ENCODE measurements at places on chromosomes 1 and 21.

- no peak for DNase-seq
Observed at GRCh38 chr1:110298991-110299390, 40.2 kb upstream of the RBM15 start.

DNA sequence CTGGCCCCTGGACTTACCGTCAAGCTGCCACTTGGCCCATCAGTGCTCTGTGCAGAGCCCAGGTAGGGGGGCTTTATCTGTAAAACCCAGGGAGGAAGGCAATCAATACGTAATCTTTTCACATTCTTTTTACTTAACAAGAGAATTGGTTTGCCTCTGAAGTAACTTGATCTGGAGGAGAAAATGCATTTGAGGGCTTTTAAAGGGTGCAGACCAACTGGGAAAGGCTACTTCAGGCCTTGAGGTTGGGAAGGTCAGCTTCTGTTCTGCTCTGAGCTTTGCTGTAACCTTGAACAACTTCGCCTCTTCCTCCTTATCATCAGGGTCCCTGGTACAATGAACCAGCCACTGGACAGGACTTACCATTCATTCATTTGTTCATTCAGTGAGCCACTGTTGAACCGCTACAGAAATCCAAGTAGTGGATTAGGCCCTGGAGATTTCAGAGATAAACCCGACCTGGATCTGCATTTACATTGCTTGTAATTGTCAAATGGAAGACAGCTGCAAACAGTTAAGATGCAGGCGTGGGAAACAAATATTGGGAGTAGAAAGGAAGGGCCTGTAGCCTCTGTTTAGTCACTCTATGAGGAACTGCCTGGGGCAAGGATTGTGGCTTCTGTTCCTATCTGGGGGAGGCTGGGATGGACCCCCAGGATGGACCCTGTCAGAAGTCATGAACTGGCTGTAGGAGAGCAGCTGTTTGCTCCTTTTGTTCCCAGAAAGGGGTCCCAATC is 90.9 kb downstream of the MAN1C1 start:
- peak; percentile 81 for DNase-seq

- DNase-seq: peak; percentile 57
Observed at GRCh38 chr1:46394108-46394871, at the start of gene FAAH. Gene FAAH, plus strand, starts transcription at chr1:46394317. Its CDS starts 32 bp downstream, at chr1:46394349.

DNA sequence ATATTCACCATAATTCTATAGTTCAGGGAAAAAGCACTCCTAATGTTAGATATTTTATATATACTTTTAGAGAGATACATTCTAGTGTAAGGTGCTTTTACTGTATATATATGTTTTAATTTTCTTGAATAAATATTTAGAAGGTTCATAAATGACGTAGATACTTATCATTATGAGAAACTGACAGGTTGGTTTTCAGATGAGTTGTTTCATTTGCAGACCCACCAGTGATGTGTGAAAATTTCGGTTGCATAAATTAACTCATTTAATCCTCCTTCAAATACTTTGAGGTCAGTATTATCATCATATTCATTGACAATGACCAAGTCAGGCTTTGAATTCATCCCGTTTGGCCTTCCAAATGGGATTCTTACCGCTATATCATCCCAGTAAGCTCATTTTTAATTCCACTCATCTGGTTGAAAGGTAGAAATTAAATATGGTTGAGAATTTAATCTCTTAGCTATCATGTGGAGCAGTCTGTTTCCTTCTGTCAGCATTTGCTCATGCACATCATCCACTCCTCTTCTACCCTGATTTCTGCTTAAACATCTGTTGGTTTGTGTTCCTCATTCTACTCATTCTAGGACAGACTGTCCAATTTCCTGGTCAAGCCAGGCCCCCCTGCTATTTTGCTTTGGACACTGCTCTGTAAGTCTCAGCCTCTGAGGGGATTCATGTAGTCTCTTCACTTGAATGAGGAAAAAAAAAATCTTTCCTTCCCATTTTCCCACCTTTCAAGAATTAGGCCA is 1156.6 kb downstream of the PLA2G4A start:
- DNase-seq: no peak

GRCh38 chr1:171666114-171666769 is 13.8 kb upstream of the MYOC start:
- DNase-seq: no peak

DNA sequence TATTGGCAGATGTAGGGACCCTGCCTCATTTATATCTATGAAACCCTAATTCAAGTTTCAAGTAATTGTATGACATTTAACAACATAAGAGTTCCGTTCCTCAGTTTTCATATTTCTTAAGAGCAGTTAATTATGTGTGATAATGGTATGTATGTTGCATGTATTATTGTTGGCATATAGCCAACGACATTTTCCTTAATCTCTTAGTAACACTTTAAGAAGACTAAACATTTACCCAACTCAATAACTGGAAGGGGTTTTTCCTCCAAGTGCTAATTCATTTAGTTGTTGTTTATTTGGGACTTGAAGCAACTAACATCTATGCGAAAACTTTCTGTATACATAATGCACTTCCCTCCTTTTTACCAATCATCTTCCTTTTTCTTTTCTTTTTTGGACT is 1.5 kb upstream of the RALGPS2 start:
- no peak for DNase-seq

GRCh38 chr1:35298464-35298863 is 30.0 kb downstream of the ZMYM4 start:
- DNase-seq: no peak

- DNase-seq: peak; percentile 92
Observed at GRCh38 chr1:94327001-94327690, 89.8 kb upstream of the ARHGAP29 start.

GRCh38 chr1:29708796-29709703 is 472.7 kb downstream of the PTPRU start:
- no peak for DNase-seq

DNA sequence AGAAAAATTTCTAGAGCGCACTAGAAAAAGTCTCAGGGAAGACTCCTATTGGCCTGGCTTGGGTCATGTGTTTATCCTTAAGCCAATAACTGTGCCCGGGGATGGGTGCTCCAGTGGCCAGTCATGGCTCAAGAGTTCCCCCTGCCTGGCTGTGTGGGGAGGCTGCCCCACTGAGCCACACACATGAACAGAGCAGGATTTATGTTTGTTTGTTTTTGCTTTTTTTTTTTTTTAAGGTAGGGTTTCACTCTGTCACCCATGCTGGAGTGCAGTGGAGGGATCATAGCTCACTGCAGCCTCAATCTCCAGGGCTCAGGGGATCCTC is 21.8 kb downstream of the EDN2 start:
- no peak for DNase-seq

DNA sequence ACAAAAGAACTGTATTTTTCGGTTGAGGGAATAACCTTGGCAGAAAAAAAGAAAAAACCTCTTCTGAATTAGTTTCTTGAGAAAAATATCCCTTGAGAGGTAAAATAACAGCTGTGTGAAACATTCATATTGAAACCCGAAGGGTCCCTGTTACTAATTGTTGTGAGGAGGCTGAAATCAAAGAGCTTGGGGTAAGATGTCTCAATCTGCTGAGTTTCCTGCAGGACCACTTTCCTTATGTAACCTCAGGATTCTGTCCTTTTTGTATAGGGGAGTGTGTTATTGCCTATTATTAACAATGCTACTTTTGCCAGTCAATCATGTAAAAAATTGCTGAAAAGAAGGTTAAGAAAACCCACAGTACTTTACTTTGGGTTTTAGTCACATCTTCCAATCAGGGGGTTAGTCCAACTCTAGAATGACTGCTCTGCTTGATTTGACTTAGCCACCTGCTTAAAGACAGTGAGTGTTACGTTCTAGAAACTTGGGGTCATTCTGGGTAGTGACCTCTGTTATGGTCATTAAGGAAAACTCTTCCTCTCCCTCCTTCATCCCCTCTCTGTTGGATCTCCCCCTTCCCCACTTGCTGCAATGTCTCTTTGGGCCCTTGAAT is 138.8 kb downstream of the GIPC2 start:
- no peak for DNase-seq

DNA sequence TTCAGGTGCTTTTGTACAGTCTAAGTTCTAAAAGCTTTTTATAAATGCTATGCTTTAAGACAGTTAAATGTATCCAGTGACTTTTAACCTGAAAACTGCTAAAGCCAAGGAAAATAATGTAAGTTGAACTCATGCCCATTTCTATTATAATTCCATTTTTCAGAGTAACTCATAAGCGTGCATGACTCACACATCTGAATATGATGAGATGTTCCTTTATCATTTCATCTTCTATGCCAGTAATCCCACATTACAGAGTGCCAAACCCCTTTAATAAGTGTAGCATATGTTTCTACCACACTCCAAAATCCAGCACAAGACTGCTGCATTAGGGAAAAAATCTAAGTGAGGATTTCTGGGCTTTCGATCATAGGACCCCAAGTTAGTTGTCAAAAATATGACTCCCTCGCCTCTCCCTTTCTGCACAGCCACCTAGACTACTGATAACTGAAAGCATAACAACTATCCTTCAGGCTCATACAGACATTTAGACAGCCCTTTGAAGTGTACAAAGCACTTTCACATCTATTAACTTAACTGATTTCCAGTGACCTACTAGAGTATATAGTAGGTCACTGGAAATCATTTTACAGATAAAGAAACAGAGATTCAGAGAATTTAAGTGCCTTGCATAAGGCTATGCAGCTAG is 45.3 kb downstream of the JAK1 start:
- no peak for DNase-seq

- no peak for DNase-seq
Observed at GRCh38 chr1:75127916-75128717, 6.1 kb upstream of the LHX8 start.

- DNase-seq: no peak
Observed at GRCh38 chr1:27785781-27786455, 12.9 kb downstream of the STX12 start.

- no peak for DNase-seq
Observed at GRCh38 chr1:65840683-65841082, 48.0 kb downstream of the PDE4B start.

GRCh38 chr1:179516976-179517705 is 58.6 kb downstream of the NPHS2 start:
- no peak for DNase-seq

DNA sequence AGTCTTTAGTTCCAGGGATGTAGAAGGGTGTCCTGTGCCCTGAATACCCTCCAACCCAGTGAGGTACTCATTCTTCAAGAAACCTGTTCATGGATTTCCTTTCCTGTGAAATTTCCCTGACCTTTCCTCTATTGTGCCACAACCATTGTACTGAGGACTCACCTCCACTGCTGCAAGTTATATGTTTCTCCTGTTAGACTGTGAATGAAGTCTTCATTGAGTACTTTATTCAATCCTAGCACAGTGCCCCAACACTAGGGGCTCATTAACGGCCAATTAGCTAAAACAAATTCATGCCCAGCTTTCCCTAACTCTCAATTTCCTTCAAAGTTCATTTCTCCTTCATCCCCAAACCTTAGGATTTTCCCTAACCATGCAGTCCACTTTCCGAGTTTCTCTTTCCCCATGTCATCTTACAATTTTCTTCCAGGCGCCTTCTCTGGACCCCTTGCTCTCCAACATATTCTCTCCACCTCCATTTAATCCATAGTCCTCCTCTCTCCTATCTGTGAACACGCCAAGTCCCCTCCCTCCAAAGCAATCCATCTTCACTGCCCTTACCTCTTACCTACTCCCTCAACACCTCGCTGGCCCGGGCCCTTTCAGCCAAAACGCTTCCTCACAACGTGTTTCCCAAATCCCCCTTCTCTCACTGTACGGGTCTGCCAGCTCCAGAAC is 1.3 kb downstream of the TRIM33 start:
- no peak for DNase-seq

- no peak for DNase-seq
Observed at GRCh38 chr1:245105042-245105441, 49.7 kb upstream of the KIF26B start.

DNA sequence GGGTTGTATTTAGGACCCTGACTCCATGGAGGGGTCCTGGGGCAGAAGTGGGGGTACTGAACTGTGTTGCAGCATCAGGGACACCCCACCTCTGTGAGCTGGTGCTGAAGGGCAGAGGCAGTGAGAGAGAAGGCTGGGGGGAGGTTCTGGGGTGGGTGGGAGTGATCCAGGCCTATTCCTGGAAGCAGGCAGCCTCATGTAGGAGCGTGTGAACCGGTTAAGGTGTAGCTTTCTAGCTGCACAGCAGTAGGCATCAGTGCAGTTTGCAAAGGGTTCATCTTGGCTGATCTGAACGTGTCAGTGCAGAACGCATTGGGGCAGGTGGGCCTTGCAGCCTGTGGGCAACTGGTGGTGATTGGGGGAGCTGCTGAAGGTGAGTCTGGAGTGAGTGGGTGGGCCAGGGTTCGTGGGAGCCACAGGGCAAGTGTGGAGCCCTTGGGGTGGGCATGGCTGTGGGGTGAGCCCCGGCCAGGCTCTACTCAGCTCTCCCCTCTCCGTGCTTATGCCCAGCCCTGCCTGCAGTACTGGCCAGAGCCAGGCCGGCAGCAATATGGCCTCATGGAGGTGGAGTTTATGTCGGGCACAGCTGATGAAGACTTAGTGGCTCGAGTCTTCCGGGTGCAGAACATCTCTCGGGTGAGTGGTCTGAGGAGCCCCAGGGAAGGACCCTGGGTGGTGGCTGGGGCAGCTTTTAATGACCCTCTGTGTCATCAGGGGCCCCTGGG is 86.7 kb downstream of the PTPRU start:
- no peak for DNase-seq

GRCh38 chr1:85244271-85245061 is 15.0 kb downstream of the C1orf52 start:
- no peak for DNase-seq

- DNase-seq: no peak
Observed at GRCh38 chr1:212485571-212485912, 52.8 kb downstream of the NENF start.

DNA sequence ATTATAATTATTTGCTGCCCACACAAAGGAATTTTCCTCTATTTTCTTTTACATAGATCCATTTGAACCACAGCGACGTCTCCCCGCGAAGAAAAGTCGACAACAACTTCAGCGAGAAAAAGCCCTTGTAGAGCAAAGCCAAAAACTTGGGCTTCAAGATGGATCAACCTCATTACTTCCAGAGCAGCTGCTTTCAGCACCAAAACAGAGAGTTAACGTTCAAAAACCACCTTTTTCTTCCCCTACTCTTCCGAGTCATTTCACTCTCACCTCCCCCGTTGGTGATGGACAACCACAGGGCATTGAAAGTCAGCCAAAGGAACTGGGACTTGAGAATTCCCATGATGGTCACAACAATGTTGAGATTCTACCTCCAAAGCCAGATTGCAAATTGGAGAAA is 7.2 kb downstream of the GORAB start:
- no peak for DNase-seq

- no peak for DNase-seq
Observed at GRCh38 chr1:168792142-168792541, 63.1 kb upstream of the DPT start.

GRCh38 chr1:204672482-204673121 is 12.9 kb downstream of the LRRN2 start:
- no peak for DNase-seq

DNA sequence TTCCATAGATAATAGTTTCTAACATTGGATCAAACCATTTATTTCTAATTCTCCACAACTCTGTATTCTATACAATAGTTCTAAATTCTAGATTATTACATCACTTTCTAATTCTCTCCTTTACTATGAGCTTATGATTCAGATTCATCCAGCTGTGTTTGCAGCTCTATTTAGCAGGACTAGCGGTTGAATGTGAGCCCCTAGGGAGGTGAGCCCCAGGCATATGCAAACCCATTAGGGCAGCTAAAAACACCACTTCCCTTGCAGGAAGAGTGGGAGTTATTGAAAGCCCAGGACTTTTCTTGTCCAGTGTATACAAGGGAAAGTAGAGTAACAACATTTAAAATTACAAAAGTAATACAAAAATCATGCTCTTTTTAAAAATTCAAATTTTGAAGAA is 56.9 kb downstream of the KRTAP19-8 start:
- peak; percentile 38 for DNase-seq

- DNase-seq: no peak
Observed at GRCh38 chr1:241423541-241424479, 66.8 kb upstream of the RGS7 start.

GRCh38 chr1:175888996-175889395 is 145.6 kb upstream of the TNR start:
- DNase-seq: no peak
